D721Med (cell line): ENCODE measurements at places on chromosomes 5 and 9.

- DNase-seq, result no peak
These were observed 202.6 kb downstream of the DENND1A start for GRCh38 chr9:123727332-123727731.

- DNase-seq, result no peak
These were observed 185.0 kb downstream of the NR2F1-AS1 start for GRCh38 chr5:93395971-93396379.

DNA sequence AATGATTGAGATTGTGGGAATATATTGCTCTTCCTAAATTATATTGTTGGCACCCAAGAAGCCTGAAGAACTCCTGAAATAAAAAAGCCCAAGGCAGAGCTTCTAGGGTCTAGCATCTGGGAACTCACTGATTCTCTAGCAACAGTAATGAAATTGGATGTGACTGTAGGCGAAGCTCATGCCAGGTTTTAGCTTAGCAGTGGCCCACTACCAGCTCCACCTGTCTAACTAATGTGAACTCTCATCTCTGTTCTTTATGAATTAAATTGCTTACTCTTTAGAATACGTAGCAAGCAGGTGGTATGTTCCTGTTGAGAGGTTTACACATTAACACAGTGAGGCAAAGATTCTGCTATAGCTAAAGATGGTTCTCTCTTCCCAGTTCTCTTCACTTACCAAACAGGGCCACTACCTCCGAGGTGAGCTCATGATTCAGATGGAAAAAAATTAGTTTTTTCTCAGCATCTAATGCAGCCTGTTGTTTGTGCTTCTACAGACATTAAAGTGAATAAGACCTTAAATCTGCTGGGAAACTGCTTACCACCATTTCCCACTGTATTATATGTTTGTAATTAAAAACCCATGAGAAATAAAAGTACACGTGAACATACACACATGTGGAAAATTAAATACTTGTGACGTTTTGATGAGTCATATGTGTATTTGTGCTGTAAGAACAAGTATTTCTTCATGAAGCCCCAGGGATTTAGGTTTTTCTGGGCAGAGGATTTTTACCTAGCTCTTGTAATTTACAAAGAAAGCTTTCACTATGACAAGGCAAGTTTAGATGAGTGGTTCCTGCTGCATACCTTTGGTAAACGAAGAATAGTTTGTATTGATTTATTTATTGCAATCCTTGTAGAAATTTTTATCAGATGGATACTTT, 360.1 kb downstream of the KDM4C start:
- no peak for DNase-seq

DNA sequence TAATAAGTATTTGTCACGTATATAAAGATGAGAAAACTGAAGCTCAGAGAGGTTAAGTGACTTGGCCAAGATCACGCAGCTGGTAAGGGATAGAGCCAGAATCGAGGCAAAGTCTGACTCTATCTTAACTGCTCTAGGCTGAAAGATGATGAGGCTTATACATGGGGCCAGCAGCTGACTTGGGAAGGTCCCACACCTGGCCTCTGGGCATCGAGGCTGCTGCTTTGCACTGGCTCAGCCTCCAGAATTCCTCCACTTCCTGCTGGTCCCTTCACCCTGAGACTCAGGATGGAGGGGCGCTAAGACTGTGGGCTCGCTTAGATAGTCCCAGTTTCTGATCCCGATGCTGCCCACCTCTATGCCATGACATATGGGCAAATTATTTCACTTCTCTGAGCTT, 35.2 kb downstream of the CAMK2A start:
- no peak for DNase-seq

DNA sequence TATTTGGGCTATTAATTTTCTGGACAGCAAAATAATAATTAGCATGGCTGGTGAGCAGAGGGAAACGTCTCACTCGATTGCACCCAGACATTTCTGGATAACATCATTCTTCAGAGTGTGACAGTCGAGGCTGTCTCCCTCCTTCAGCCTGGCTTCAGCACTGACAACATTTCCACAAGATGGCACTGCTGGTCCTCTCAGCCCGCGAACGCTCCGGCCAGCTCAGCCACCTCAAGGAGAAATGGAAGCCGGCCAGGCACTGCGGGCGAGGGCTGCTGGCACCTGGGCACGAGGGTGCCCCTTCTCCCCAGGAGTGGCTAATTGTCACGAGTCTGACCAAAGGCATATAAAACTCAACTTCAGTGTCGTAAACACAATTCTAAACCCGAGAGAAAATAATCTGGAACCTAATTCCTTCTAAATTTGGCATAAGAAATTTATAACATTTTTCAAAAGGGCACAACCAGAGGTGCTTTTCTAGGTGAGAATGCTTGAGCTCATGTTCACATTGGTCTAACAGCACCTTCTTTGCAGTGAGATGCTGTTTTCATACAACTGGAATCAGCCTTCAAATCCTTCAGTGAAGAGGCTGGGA, 65.9 kb downstream of the DAP start:
- peak; percentile 53 for DNase-seq

DNA sequence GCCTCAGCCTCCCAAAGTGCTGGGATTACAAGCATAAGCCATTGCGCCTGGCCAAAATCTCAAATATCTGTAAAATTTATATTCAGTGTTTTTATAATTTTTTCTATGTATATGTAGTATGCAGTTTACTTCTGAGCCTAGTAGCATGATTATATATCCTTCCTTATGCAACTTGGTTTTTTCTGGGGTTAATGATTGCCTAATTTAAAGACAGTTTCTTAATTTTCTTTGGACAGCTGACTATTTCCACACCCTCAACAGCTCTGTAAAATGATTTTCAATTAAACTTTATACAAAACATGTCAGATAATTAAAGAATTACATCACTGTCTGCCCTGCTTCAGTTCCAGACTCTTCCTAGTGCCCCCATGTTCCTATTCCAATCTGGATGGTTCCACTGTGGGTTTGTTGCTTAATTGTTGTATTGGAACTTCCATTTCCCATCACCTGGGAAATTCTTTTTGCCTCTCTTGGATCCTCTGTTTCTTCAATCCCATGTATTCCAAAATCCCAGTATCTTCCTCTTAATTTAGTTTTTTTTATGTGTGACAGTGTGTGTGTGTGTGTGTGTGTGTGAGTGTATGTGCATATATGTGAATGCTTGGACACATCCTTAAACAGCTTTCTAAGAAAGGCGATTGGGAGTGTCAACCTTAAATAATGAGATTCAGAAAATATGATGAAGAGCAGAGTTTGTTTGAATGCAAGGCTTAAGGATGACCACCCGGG, 53.2 kb downstream of the C5orf22 start:
- DNase-seq, result no peak

- no peak for DNase-seq
These were observed 144.1 kb upstream of the ST8SIA4 start for GRCh38 chr5:101047181-101047580.

DNA sequence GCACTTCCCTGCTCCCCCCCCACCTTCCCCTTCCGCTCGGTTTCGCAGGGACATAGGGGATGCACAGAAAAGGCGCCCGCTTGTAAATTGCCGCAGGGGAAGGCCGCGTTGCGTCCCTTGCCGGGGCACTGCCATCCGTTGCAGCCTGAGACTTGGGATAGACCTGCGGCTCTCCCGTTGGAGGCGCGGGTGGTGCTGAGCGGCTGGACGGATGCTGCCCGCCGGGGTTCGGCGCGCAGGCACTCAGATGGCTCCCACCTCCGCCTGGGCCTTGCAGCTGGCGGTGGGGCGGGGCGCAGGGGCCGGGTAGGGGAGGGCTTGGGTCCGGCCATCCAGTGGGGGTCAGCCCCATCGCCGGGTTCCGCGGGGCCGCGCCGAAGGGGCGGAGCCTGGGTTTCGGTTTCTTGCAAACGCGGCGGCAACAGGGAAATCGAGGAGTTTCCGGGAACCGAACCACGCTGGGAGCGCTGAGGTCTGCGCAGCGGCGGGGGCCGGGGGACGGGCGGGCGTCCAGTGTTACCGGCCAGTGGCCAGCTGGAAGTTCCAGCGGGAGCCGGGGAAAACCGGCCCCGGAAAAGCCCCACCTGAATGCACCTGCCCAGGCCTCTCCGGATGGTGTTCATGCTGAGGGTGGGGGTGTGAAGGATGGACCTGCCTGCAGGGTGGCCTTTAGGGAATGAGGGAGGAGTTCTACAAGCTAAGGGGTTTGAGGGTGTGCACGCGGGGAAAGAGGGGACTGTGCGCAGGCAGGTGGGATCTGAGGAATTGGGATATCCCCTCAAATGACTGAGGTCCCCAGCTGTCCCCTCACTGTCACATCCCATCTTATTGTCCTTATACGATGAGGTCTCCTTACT, 6.3 kb upstream of the IRF1 start:
- no peak for DNase-seq

DNA sequence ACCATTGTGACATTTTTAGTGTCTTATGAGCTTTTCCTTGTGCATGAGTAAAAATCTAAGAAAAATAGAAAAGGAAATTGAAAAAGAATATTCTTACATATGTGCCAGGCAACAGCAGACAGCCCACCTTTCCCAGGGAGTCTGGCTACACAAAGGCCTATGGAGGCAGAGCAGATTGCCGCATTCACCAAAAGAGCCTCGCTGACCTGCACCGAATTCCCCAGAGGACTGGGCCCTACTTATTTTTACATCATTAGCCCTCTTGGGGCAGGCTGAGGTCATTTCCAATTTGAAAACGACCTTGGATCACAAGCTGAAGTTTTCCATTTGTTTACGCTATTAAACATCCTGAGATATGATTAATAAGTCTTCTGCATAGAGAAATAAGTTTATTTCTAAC, 66.2 kb upstream of the WDR41 start:
- no peak for DNase-seq

DNA sequence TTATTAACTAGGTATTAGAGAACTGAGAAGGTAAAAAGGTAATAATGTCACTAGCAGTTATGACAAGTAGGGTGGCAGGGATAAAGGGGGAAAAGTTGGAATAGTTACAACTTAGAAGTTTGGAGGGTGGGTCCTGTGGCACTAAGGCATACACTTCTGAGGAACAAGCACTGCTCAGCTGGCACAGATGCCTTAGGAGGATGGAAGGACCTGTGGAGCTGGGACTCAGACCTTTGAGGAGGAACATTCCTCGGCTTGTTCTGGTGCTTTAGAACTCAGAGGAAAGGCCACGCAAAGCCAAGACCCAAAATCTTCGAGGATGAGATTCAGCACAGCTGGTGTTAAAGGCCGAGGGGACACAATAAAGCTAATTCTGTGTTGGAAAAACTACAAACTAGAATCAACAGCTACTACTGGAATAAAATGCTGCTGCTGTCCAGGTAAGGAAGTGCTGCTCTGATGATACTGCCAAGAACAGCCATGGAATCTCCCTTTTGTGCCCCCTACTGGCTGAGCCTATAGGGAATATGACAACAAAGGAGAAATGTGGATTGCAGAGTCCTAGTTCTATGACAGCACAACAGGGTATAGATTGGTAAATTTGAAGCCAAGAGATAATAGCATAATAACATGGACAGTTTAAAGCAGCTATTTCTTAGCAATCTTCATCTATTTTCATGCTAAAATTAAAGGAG, 126.7 kb downstream of the SLC25A46 start:
- DNase-seq, result no peak

DNA sequence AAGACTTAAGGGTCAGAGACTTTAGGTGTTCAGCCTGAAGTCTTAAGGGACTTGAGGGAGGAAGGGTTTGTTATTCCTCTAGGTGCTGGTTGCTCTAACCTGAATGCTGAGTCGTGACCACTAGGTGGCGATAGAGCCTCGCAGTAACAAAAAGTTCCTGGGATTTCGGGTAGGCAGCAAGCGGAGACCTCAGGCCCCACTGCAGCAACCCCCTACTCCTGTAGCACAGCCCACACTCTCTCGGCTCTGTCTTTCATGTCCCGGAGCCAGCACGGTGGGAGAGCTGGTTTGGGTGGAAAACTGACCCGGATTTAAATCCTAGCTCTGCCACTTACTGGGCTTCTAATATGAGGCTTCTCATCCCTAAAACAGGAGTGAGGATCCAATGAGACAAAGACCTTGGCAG, 100.3 kb upstream of the PANK3 start:
- peak; percentile 58 for DNase-seq

GRCh38 chr5:173602423-173602822, 14.0 kb downstream of the BOD1 start:
- DNase-seq, result no peak

DNA sequence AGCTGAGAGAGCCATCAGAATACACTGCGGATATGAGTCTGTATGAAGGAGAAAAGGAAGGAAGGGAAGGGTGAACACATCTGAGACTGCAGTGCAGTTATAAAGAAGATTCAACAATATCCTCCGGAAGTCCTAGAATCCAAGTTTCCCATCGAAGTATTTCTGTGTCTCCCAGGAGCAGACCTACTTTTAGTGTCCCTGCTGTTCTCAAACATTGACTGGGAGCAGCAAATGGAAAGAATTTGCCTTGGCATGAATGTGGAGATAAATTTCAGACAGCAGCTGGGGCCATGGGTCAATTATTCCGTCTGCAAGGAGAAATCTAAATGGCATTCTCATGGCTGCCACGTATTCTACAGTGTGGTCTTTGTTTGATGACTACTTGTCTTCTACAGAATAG, 478.1 kb upstream of the SMC2 start:
- no peak for DNase-seq

DNA sequence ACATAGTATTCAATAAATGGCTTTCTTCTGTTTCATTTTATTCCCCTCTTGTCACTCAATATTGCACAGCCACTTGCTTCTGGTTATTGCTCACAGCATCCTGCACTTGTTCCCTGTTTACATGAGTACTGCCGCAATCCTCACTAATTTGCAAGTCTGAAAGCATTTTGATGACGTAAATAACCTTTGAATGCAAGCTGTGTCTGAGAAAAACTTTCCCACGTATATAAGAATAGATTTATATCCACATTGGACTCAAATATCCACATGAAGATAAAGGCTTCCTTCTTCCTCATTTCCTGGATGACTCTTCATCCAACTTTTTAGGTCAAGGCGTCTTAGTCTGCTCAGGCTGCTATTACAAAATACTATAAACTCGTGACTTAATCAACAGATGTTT, 88.2 kb upstream of the DAP start:
- no peak for DNase-seq

DNA sequence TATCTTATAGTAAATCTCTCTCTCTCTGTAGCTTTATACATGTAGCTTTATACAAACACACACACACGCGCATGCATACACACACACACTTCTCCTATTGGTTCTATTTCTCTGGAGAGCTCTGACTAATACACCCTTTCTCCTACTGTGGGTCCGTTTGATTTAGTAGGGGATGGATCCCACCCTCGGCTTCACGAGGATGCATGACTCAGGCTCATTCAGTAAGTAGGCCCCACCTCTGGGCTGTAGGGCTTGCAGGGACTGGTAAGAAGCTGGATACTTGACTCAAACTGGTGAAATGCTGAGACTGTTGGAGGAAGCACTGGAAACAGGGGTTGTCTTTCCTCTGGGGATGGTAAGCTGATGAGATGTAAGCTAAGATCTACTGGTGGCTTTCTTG, 98.7 kb downstream of the SLC24A2 start:
- no peak for DNase-seq
